CD4-positive, alpha-beta T cell treated with Interleukin-6 at 100 ng/mL for 8 hours (primary cell): ENCODE measurements at places on chromosomes 5 and 9.

DNA sequence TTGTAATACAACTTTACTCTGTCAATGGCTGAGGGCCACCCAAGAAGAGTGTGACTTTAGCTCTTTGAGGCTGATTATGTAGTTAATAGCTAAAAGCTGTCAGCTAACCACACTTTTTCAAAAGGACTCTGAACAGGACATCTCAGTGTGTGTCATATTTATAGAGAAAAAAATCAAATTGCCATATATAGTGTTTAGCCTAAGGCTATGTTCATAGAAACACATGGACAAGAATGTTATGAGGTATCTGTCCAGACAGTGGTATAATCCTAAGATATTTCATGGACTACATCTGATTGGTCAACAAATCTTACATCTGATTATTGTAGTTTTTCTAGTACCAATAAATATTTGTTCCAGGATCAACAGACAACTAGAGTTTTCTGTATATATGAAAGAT, 42.1 kb upstream of the CDH18 start:
- DNase-seq = no peak

GRCh38 chr5:150345716-150346115, 11.8 kb upstream of the TCOF1 start:
- DNase-seq = no peak

GRCh38 chr9:95045751-95046150, 271.8 kb downstream of the FANCC start:
- DNase-seq = no peak

GRCh38 chr5:78577071-78577807, 71.3 kb downstream of the LHFPL2 start:
- DNase-seq = no peak
